ENCODE measurements at places on chromosomes 2 and 18. TPM values are rescaled to one million over a fixed set of nuclear protein-coding genes. Genes with fewer than 3 reads are reported as not detected.

FAM124B gene
- total RNA-seq, result not detected

SCN2A gene
- total RNA-seq, result 8.2 TPM

CHRND gene
- total RNA-seq, result not detected

EGR4 gene
- not detected for total RNA-seq

DNA sequence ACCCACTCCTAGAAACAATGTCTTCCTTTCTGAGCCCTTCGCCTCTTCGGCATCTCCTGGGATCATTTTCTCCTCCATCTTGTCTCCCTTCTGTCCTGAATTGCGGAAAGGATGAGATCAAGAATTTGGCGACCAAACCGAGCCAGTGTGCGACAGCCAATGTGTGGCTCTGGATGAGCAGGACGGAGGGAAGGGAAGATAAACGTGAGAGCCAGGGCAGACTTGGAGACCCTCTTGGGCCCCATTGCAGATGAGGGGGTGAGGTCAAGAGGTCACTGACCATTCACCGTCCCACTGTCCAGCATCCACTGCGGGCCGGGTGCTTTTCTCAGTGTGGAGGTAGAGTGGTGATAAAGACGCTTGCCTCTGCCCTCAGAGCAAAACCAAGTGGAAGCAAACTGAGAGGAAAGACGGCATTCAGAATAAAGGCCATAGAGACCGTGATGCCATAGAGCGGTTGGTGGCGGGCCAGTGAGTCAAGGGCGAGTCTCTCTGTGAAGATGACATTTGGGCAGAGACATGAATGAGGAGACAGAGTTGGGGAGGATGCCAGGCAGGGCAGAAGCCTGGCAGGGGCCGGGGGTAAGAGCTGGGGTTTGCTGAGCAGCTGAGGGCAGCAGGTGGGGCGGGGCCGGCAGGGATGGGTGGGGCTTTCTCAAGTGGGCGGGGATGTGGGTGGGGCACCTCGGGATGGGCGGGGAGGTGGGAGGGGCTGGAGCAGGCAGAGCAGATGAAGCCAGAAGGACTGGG lies 55.6 kb downstream of the ACAA2 start:
- no peak for DNase-seq

GRCh38 chr2:223062396-223062795 lies 10.4 kb downstream of the KCNE4 start:
- peak; percentile 59 for DNase-seq

GRCh38 chr2:1972948-1973347 lies 228.6 kb upstream of the PXDN start:
- DNase-seq, result peak; percentile 45

DNA sequence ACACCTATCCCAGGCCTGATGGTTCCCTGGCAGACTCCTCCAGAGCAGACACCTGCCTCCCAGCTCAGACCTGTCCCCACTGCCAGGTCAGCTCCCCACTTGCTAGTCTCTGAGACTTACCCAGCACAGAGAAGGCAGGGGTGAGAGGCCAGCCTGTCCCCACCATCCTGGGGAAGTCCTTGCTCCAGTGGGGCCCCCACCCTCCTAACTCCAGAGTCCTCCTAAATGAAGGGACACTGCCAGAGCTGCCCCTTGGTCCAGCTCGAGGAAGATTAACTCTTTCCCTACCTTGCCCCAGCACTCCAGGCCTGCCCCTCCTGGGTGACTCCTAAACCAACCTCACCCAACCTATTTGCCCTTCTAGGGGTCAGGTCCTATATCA lies 30.4 kb upstream of the TNS1 start:
- DNase-seq, result no peak

Data from astrocyte (in vitro differentiated cells and primary cell).